ENCODE measurements at places on chromosomes 5 and 9.

- no peak for DNase-seq
Observed at GRCh38 chr5:171131497-171131896, 177.6 kb upstream of the TLX3 start.

GRCh38 chr9:755454-756381 is 85.8 kb upstream of the DMRT1 start:
- no peak for DNase-seq

DNA sequence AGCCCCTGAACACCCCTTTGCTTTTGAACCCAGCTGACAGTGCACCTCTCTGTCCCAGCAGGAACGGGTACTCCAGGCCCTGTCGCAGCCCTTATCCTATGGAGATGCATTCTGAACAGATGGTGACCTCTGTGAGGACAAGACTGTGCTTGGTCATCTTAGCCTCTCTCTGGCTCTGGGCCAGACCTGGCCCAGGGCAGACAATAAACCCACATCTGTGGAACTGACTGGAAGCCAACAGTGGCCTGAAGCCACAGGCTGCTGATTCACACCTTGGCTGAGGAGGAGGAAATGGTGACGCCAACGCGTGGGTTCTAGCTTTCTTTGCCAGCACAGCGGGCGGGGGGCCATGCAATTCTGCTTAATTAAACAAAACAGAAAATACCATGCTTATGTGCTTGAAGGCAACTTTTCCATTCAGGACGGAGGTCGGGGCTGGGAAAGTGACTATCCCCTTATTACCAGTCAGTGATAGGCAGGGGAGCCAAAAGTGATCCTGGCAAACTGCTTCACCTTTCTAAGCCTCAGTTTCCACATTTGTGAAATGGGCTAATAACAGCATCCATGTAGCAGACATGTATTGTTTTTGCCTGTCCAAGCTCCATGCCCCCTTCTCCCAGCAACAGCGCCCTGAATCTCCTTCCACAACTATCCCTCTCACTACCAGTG is 10.8 kb downstream of the SH3PXD2B start:
- peak; percentile 91 for DNase-seq

DNA sequence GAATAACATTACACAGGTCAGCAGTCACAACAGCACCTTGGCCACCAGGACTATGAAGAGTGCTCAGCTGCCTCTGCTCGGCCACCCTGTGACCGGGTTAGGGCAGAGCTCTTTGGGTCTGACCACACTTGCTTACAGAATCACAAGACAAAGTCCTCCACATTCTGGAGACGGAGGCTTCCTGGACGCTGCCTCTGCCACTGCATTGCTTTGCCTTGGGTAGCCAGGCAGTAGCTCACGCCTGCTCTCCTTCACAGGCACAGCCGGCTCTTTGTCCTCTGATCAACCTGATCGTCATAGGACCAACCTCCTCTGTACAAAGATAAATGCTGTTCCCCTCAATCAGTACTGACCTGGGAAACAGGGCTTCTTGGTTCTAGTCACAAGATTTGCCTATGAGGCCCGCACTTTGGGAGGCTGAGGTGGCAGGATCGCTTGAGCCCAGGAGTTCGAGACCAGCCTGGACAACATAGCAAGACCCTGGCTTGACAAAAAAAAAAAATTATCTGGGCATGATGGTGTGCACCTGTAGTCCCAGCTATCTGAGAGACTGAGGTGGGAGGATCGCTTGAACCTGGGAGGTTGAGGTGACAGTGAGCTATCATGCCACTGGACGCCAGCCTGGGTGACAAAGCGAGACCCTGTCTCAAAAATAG is 128.4 kb upstream of the IER5L start:
- peak; percentile 5 for DNase-seq

- DNase-seq = no peak
Observed at GRCh38 chr5:36558641-36559040, 47.8 kb upstream of the SLC1A3 start.

DNA sequence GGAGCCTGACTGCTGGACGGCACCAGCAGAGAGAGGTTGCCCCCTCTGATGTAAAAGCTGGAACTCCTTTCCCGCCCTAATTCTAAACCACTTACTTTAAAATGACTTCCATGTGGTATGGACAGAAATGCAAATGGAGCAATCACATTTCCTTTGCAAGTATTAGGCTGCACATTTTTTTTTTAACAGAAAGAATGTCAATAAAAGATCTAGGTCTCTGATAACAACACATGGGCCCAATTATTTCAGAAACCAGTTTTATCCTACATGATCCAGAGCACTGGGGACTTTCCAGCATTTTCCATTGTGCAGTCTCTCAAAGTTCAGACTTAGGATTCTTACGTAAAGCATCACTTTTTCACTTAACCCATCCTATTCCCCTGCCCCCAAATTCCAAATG is 203.7 kb downstream of the NXNL2 start:
- no peak for DNase-seq

DNA sequence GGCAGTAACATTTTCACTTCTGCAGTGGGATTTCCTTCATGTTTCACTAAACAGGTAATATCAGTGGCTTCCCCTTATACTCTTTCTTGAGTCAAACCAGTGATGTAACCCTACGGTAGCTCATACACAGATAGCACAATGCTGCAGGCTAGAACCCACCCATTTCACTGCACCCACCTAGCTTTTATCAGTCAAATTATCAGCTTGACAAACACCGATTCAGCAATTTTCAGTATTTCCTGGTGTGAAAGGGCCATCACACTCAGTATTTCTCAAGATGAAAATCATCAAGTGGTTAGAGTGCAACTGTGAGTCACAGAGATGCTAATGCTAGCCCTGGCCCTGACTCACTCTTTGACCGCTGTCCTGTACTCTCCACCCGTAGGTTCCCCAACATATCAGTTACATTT is 242.3 kb upstream of the PTGER4 start:
- DNase-seq = no peak

DNA sequence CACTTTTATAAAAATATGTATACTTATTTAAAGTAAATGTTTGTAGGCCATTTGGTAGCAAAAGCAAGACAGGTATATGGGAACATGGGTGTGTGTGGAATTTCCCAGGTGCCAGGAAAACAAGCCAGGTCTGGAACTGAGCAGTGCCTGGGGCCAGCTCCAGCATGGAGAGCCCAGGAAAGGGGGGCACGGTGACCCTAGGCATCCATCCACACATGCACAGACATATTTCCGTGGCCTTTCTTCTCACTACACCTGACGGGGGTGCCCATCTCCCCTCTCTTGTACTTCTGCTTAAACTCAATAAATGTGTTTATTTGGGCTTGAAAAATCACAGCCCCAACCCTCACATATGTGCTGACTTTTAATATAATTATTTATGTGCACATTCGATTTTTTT is 31.2 kb upstream of the CXCL14 start:
- no peak for DNase-seq

- no peak for DNase-seq
Observed at GRCh38 chr5:124732428-124733328, 13.8 kb downstream of the ZNF608 start.

GRCh38 chr9:106753155-106753671 is 109.8 kb upstream of the ZNF462 start:
- no peak for DNase-seq

DNA sequence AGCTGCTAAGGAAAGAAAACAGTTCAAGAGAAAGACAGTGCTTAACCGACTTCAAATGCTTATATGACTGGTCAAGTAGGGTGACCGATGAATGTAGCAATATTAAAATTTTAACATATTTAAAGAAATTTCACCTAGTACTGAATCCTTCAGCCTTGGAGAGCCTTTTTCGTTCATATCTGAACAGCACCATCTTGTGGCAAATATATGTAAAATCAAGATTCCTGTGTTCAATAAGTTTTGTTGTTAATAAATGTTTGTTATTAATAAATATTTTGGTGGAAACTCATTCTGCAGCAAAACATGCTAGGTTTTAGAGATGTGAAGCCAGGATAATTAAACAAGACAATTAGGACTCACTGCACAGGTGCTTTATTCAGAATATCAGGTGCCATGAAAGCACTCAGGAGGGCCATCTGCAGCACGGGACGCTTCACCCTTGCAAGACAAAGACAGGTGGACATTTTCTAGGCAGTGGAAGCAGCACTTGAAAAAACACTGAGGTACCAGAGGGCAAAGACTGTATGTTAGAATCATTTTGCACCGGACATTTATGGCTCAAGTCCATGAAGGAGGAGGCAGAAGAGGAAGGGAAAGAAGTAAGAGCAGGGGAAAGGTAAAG is 15.6 kb downstream of the TICAM2 start:
- DNase-seq = no peak

DNA sequence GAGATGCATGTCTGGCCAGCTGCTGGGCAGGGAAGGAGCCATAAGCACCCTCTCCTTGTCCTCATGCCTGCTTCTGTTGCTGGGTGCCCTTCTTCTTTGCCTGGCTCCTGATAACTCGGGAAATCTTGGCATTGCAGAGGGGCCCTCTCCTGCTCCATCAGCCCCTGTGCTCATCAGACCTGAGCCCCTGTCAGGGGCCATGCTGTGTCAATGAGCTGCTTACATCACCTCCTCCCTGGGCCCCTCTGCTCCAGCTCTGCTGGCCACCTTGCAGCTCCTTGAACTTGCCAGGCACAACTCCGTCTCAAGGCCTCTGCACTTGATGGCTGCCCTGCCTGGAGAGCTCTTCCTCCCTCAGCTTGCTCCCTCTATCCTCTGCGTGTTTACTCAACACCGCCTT is 194.3 kb downstream of the TTLL11 start:
- no peak for DNase-seq

DNA sequence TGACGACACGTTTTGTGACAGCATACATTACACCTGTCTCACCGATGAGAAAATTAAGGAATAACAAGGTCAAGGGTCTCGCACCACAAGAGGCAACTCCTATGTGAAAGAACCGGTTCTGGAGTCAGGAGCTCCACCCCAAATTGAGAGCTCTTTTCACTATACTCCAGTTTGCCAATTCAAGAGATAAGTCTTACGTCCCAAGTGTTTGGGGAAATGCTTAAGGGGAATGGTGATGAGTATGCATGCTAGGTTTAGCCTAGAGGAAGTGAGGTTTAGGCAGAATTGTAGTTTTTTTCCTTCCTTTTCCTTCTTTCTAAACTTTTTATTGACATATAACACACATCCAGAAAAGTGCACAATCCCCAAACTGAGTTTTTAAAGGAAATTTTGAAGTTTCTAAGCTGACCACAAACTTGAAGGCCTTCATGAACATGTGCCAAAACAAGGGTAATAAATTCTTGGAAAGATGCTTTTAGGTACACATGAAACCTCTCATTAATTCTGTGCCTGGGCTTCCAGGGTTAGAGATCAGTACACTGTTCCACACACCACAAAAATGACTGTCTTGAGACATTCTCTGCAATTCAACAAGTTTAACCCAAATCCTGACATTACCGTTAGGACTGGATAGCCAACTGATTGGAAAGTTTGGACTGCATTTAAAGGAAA is 127.6 kb upstream of the SLC1A3 start:
- no peak for DNase-seq

- no peak for DNase-seq
Observed at GRCh38 chr5:133884569-133885311, 83.7 kb downstream of the C5orf15 start.
